Activated T-helper 1 cell treated with anti-CD3 and anti-CD28 coated beads, Interleukin-2, amount 50 U/mL, for 16 hours (primary cell): ENCODE measurements at places on chromosomes 7 and 10.

- no peak for DNase-seq
Measured at GRCh38 chr7:72413886-72414285, 1.7 kb upstream of the CALN1 start.

DNA sequence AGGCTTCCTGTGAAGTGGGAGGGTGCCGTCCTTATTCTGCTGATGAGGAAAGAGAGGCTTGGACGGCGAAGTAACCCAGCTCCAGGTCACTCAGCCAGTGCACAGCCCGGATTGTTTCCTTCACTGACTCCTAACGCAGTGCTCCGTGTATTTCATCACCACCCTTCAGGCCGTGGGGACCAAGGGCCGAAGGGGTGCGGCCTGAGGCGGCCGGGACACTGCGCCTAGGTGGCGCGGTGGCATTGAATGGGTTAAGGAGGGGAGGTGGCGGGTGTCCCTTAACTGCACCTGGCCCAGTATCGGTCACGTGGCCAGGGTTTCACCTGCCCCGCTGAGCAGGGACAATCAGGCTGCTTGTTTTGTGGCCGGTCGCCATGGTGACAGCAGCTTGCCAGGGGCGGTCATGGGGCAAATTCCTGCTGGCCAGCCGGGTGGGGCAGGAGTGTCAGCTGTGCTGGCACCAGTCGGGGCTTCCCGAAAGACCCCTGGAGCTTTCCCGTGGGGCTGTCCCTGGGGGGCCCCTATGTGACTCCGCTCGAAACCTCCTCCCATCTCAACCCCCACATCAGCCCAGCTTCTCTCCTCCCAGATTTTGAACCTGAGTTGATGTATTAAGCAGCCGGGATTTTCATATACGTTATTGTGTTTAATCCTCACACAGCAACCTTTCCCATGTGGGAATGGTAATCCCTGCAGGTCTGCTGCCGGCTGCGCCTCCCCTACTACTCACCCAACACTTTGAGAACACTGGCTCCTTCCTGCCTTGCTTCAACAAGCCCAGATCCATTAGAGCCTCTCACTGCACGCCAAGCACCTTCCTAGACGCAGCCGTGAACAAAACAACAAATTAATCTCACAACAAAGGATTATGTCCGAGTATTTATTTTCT lies 4.4 kb upstream of the ABHD11 start:
- DNase-seq: no peak

GRCh38 chr7:79403879-79404278 lies 49.6 kb downstream of the MAGI2 start:
- no peak for DNase-seq

- DNase-seq: no peak
Measured at GRCh38 chr7:71868797-71869196, 543.3 kb downstream of the CALN1 start.

- DNase-seq: no peak
Measured at GRCh38 chr10:43263551-43264343, 3.1 kb downstream of the RASGEF1A start.

- no peak for DNase-seq
Measured at GRCh38 chr10:90969947-90970673, 49.2 kb upstream of the ANKRD1 start.

DNA sequence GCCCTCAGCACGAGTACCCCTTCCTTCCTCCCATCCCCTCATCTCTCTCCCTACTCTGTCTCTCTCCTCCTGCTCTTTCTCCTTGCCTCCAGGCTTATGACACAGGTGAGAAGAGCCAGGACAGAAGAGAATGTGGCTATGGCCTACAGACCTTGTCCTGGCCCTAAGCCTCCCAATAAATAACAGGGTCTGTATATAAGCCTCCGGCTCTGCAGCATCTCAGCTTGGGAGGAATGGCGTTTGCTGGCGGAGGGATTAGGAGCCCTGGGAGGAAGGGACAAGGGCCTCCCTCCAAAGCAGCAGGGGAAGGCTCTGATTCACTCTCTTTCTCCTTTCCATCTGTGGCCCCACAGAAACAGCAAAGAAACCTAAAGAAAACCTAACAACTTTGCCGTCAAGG lies 45.8 kb downstream of the COL13A1 start:
- no peak for DNase-seq
